ENCODE measurements at places on chromosomes 16 and 17.
A peak's percentile ranks its signal among the peaks of the same experiment; 100 is the strongest.

- peak; percentile 88 for DNase-seq
Observed at GRCh38 chr16:48542020-48542473, 67.9 kb downstream of the N4BP1 start.

DNA sequence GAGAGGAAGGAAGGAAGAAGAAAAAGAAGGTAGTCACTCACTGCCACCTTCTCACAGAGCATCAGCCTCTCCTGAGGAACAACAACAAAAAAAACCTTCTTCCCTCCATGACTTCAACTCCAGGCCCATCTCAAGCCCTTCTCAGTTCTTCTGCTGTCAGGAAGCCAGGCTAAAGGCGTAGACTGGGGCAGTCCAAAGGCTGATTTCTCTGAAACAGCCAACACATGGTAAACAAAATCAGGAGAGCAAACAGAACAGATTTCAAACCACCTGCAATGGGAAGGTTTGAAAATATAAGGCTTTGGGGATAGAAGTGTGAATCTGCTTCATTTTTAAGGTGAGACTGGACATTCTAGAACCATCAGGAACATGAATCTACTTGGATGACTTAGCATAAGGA is 157.3 kb upstream of the DNAH9 start:
- DNase-seq, result no peak

GRCh38 chr16:89069920-89070319 is 23.7 kb upstream of the ACSF3 start:
- DNase-seq, result no peak

DNA sequence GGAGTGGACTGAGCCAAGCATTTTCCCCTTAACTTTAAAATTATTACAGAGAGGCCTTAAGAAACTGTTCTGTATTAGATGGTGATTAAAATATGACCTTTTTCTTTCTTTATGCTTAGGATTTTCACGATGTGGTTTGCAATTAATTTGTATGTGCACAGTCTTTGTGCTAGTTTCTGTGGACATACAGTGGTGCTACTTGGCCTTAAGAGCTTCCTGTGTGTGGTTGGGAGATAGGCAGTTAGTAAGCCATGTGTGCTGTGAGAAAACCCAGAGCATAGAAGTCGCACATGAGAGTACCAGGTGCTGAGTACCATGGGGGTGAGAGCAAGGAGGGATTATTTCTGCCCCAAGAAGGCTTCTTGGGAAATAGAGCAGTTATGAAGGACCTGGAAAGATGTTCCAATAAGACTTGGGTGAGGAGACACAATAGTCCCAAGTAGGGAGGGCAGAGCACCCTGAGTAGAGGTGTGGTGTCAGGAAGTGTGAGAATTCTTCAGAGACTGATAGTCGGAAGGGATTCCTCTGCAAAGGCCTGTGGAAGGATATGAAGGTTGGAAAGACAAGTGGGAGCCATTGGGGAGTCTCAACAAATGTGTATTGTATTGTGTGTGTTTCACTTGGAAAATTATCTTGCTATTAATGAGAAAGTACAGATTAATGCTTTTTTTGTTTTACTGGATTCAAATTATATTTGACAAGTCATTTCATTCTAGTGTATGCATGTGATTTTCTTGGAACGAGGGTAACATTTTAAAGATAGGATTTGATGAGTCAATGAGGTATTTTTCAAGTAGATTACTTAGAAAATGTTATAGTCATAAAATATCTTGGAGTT is 239.9 kb downstream of the PRKCA start:
- no peak for DNase-seq

DNA sequence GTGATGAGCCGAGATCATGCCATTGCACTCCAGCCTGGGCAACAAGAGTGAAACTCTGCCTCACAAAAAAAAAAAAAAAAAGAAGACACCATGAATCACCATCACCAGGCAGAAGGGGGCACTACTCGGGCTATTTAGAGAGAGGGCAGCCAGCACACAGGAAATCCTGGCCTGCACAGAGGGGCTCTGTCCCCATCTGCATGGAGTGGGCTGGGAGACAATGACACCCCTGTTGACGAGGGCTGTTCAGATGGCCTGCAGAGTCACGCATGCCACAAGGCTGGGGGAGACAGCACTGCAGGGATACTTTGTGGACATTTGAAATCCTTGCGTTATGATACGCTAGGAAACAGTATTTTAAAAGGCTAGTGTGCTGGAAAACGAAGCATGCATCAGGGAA is 48.3 kb downstream of the CUEDC1 start:
- DNase-seq, result no peak

DNA sequence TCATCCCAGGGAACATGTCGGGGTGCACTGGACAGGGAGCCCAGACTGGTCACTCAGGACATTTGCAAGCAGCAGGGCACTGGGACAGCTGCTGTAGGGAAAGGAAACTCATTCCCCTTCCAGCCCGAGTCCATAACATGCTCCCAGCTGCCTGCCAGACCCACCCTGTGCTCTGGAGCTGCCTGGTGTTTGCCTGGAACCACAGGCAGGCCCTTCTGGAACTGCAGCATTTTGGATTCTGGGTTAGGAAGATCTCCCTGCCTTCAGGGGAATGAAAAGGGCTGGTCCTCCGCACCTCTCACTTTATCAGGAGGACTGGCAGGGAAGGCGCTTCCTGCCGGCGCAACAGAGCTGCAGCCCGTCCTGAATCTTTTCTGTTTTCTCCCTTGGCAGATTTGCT is 41.2 kb downstream of the MEAK7 start:
- no peak for DNase-seq

DNA sequence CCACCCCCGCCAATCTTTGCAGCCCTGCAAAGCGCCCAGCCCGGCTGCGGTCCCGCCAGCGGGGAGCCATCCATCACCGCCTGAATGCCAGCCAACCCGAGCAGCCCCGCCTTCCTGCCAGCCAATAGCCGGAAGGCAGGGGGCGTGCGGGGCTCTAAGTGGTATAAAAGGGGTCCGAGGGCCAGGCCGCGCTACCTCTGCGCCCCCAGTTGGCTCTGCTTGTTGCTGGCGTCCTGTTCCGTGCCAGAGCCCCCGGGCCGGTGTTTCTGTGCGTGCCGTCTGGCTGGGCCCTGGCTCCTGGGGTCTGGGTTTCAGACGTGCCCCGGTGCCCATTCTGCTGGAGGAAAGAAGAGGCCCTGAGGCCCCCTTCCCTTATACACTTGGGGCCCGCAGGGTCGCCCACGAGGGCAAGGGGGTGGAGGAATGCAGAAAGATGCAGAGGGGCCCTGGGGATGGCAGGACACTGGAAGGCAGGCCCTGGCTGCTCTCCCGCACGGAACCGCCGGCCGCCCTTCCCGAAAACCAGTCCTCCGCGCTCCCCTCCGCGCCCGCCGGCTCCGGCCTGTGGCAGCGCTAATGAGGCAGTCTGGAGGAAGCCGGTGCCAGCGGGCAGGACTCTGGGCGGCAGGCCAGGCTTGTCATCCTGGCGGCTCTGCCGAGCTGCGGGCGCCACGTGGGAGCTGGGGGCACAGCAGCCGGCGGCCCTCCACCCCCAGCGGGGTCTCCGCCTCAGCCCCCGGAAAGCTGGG is 14.0 kb downstream of the COPZ2 start:
- peak; percentile 90 for DNase-seq

DNA sequence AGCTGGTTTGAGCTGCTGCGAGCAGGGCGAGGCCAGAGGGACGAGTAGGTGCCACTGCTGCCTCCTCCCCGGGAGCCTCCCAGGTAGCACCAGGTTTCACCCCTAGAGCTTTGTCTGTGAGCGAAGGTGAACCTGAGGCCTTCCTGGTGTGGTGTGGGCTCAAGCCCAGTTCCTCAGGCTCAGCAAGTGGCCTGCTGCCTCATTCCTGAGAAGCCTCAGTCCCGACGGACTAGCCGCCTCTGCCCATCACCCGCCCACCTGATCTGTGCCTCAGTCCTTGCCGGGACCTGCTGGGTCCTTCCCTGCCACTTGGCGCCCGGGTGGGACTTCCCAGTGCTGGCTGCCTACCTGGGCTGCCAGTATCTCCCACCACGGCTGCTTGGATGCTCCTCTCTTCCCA is 1.7 kb downstream of the NLRC3 start:
- DNase-seq, result no peak

DNA sequence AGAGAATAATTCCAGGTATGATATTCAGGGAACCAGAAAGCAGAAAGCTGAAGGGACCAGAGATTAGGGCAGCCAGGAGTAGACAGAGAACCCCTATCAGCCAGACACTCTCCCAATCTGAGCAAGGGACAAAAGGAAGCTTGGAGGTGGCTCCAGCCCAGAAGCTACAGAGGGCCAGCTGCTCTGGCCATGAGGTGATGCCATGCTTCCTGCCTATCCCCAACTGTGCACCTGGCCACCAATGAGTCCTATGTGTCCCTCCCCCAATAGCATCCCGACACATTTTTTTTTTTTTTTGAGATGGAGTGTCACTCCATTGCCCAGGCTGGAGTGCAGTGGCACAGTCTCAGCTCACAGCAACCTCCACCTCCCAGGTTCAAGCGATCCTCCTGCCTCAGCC is 30.0 kb downstream of the NSMCE1 start:
- no peak for DNase-seq

DNA sequence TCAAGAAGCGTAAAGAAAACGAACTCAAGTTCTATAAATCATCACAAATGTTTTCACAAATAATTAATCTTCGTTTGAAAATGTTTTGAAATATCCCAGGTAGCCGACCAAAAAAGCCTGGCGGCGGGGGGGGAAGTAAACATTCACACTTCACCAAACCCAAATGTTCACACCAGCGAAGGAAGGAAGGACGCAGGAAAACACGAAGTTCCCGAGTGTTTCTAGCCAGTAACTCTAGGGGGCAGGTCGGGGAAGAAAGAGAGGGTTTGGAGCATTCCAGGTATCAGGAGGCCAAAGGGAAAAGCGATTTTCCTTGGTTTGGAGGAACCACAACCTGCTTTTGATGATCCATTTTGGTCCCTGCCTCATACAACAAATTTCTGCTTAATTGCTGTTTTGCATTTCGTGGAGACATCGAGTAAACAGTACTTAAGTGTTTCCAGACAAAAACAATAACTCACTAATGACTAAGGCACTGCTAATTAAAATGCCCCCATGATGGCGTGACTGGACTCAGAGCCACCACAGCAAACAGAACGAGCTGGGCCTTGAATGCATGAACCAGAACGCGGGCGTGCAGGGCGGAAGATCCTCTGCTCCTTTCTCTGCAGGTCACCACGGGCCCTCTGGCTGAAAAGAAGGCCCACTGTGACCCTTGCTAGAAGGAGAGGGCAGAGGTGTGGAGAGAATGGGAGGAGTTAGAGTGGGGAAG is 16.6 kb downstream of the ZFHX3 start:
- no peak for DNase-seq

GRCh38 chr17:39393736-39394135 is 7.7 kb downstream of the FBXL20 start:
- DNase-seq, result no peak

GRCh38 chr16:81496742-81497141 is 52.1 kb downstream of the CMIP start:
- DNase-seq, result no peak

- DNase-seq, result peak; percentile 91
Observed at GRCh38 chr17:29929533-29930408, at the start of gene SSH2. SSH2 (minus strand) TSS chr17:29930228; CDS start chr17:29930000, 228 bp downstream.

- DNase-seq, result no peak
Observed at GRCh38 chr17:9977180-9977575, 72.1 kb upstream of the RCVRN start.

GRCh38 chr17:78965491-78965924 is 14.2 kb downstream of the LGALS3BP start:
- no peak for DNase-seq

GRCh38 chr17:42796066-42796758 is 2.3 kb downstream of the COA3 start:
- DNase-seq, result no peak

GRCh38 chr17:13135506-13135905 is 117.7 kb upstream of the ELAC2 start:
- no peak for DNase-seq

GRCh38 chr16:7545251-7545650 is 212.6 kb downstream of the RBFOX1 start:
- DNase-seq, result no peak

DNA sequence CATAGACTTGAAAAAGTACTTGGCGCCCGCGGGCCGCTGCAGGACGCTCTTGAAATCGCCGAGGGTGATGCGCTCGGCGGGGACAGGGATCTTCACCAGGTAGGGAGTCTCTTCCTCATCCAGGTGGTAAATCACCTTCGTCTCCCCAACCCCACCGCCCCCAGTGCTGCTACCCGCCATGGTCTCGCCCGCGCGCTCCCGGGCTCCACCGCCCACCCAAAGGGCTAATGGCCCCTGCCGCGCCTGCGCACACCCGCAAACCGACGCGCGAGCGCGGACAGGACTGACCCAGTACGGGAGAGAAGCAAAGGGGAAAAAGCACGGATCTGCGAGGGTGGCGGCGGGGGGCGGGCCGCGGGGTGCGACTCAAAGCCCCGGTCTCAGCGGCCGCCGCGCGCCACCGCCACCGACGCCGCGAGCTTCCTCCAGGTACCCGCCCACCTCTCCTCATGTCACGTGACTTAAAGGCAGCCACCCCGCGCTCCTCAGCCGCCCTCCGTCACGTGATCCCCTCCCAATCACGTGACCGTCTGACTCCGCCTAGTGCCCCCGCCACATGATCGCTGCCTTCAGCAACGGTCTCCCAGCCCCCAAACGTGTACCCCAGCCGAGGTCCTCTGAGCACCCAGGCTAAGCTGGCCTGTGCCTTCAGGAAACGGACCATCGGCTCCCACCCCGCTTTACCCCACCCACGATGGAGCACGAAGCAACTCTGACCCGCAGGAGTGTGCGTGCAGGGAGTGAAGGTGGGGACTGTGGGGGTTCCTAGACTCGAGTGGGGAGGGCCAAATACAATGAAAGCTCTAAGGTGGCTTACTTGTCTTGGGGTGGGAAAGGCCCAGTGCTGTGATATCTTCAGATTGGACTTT is at the start of gene DVL2:
TSS of gene DVL2 (minus strand) at position 435 of the 869 bp plus-strand sequence. CDS start at position 180, 255 bp downstream.
- DNase-seq, result peak; percentile 94

DNA sequence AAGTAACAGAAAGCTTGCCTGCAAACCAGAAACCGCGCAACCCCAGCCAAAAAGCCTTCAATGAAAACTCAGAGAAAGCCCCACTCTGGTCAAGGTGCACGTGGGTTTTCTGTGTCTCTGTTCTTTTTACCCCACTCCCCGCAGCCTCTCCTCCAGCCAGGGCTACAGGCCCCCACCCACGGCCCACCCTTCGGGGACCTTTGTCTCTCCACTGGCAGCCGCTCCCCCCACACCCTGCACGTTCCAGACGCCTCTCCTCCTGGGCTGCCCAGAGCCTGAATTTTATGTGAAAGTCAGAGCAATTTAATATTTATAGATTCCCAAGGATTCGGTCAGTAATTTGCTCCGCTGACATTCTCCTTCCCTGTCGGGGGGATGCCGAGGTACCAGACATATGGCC is 24.2 kb downstream of the MRM3 start:
- DNase-seq, result no peak

DNA sequence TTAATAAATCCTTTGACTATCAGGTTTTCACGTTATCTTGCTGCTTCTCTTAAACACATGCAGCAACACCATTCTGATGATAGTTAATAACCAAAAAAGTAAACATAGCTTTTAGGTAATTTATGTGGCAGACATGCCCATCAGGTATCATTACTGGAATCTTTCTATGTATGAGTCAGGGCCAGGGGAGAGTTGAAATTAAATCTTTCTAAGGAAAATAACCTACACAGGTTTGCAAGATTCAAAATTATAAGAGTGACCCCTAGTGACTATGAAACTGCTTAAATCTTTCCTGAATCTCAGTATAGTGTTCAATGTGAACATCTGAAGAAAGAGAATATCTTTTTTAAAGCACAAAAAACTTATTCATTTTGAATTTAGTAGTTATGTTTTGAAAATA is 666.6 kb downstream of the CDH11 start:
- DNase-seq, result no peak
